Stimulated activated CD4-positive, alpha-beta T cell treated with anti-CD3 and anti-CD28 coated beads, TNF-alpha, amount 100 ng/mL, for 4 hours (primary cell): ENCODE measurements at places on chromosomes 12 and 14.
A peak's percentile ranks its signal among the peaks of the same experiment; 100 is the strongest.

- no peak for DNase-seq
Observed at GRCh38 chr12:106135075-106135474, 3.7 kb downstream of the NUAK1 start.

- DNase-seq: no peak
Observed at GRCh38 chr12:93453633-93454032, 11.9 kb upstream of the UBE2N start.

GRCh38 chr12:4147031-4147481, 126.5 kb upstream of the CCND2 start:
- no peak for DNase-seq

GRCh38 chr12:46209914-46210872, 58.6 kb downstream of the SLC38A1 start:
- DNase-seq: peak; percentile 54

DNA sequence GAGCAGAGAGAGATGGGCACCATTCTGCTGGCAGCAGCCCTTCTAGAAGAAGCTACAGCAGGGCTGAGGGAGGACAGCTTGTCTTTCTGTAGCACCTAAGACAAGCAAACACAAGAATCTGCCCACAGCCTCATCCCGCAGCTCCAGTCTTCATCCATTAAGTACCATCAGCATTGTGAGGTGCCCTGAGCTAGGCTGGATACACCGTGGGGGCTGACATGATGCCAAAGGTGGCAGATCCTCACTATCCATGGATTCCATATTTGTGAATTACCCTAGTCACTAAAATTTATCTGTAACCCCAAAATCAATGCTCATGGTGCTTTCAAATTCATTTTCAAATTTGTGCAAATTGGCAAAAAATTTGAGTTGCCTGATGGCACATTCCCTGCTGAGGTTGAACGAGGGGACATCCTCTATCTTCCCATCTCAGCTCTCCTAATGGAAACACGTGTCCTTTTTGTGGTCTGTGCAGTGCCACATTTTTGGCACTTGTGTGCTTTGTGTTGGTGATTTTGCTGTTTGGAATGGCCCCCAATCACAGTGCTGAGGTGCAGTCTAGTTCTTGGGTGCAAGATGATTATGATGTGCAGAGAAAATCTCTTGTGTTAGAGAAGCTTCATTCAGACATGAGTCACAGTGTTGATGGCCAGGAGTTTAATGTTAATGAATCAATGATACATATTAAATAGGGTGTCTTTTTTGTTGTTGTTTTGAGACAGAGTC, 7.0 kb downstream of the PITPNM2 start:
- DNase-seq: no peak

DNA sequence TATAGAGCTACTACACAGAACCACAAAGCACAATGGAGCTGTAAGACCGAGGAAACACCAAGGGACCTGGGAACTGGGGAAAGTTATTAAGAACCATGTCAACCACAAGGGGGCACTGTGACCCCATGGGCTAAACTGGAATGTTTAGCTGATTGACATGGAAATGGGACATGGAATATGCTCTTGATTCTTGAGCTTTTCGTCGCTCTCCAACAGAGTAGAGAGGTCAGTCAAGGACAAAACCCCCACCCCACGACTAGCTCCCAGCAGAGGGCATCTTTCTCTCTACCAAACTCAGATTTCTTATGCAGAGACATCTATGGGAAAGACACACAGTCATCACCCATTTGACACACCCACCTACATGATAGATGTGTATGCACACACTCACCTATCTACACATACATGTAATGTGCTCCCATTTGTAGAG, 10.1 kb downstream of the NDRG2 start:
- DNase-seq: peak; percentile 74

DNA sequence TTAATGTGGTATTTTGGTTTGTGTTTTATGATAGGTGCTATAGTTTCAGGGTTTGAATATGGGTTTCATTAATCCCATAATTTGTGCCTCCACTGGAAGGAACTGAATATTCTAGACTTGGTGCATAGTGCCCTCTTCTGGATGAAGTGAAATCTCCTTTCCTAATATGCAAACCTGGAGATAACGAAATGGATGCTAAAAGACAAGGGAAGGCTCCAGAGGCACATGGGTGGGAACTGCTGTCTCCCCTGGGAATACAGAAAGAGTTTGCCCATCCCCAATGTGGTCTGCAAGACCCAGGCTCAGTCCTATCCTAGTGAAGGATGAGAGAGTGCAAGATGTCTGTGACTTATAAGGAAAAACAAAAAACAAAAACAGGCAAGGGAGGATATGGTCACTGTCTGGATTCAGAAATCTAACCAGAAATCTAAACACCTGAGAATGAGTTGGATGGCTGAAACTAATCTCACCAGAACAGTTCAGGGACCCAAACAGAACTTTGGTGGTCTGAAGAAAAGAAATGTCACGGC, 142.3 kb upstream of the TMPO start:
- DNase-seq: no peak

DNA sequence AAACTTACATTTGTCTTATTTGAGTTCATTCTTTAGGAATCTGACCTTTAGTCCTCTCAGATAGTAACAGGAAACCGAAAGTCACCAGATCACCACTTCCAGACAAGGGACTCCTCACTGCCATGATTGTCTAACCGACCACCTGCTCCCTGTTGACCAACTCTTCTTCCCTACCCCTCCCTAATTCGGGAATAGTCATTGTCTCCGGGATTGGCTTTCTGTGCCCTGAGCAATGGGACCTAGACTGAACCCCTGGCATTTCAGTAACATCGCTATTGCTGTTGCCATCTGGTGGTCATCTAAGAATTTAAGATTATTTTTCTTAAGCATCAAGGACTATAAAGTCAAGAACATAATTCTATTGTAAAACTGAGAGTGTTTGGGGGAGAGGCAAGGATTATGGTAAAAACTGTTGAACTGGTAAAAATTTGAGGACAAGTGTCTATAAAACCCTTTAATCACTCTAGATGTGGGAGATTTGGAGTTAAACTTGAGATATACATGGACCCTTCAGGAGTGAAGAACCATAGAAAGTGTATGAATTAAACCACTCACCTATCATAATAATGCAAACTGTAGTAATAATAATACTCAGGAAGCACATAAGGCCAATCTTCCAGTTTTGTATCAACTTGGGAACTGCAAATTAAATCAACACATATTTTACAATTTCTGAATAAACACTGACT, 6.3 kb downstream of the CLEC2A start:
- DNase-seq: no peak

- DNase-seq: no peak
Observed at GRCh38 chr12:50527359-50527726, 22.6 kb downstream of the DIP2B start.

DNA sequence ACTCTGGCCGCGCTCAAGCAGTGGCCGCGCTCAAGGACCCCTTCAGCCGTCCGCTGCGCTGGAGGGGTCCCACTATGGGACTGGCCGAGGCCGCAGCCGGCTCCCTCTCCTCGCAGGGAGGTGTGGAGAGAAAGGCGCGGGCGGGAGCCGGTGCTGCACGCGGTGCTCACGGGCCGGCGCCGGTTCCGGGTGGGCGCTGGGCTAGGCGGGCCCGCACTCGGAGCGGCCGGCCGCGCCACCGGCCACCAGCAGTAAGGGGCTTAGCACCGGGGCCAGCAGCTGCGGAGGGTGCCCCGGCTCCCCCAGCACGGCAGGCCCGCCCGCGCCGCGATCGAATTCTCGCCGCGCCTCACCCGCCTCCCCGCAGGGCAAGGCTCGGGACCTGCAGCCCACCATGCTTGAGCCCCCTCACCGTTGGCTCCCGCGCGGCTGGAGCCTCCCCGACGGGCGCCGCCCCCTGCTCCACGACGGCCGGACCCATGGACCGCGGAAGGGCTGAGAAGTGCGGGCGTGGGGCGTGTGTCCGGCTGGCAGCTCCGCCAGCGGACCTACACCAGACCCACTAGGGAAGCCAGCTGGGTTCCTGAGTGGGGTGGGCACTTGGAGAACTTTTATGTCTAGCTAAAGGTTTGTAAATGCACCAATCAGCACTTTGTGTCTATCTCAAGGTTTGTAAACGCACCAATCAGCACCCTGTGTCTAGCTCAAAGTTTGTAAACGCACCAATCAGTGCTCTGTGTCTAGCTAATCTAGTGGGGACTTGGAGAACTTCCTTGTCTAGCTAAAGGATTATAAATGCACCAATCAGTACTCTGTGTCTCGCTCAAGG, 49.5 kb downstream of the KLHL28 start:
- no peak for DNase-seq

DNA sequence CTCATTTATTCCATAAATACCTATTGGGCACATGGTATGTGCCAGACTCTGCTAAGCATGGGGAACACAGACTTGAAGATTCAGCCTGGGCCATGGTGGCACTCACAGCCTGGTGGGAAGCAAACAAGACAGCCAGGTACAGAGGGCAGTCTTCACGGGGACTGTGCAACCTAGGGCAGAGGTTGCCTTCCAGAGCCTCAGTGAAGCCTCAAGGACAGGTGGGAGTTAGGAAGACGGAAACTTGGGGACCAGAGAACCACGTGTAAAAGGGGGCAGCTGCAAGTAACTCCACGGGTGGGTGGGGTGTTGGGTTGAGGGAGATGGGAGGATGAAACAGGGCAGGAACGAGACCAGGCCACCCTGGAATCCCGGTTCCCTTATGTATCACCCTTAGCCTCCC, 980 bp upstream of the LTBR start:
- DNase-seq: no peak
